Stimulated activated naive CD8-positive, alpha-beta T cell treated with anti-CD3 and anti-CD28 coated beads, Interleukin-15, amount 100 ng/mL, for 72 hours (primary cell): ENCODE measurements at places on chromosomes 7 and 10.
A peak's percentile ranks its signal among the peaks of the same experiment; 100 is the strongest.

DNA sequence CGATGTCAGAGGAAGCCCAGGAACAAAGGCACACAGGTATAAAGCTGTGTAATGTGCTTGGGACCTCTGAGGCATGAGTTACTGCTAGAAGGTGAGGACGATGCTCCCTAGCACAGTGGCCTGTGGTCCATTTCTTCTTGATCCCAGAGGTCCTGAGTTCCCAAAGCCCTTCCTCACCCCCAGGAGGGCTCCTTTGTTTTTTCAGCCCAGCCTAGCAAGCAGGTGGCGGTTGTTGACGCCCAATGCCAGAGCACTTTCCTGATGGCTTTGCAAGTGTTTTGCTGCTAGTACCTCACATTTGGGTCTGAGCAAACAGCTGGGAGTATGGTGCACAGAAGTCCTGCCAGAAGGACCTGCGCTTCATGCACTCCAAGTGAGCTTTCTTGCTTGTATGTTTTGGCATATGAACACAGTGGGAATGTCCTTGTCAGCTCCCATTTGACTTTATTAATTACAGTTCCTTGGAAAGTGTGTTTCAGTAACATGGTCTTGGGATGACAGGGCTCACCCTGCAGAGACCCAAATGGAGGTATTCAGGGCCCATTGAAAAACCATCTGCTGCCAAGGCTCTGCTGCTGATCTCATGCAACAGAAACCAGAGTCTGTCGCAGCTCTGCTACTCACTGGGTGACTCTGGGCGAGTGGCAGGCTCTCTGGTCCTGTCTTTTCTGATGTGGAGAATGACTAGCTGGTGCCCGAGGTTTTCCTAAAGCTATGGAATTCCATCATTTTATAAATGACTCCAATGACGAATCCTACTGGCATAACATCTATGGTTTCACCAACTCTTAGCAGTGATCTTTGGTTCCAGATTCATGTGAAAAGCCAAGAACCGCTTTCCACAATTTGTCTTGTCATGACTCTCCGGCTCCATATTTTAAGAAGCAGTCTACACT, 134.9 kb downstream of the ARID5B start:
- no peak for DNase-seq

DNA sequence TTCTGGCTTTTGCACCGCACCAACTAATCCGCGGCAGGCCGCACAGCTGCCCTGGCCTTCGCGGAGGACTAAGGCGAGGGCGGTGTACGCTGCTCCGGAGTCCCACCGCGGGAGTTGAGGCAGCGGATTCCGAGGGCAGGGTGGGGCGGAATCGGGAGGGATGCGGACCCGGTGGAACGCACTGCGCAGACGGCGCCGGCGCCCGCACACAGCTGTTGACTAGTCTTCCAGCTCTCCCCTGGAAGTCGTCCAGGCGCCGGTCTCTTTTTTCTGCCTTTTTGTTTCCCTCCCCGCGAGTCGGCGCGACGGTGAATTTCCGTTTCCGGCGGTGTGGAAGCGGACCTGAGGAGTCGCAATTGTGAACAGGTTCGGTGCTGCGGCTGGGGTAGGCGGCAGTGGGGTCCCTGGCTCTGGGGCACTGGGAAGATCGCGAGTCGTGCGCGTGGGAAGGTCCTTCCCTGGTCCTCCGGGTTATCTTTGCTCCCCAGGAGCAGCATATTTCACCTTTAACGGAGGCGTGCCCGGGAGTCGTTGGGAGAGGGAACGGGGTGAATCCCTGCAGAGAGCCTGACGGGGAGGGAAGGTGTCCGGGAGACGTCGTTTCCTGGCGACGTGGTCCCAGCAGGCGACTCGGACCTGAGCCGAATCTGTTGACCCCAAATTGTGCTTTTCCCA, at the start of gene ASAH2B:
ASAH2B (plus strand) TSS at position 319 of the 675 bp plus-strand sequence. CDS start 5,195 bp downstream, outside the sequence.
- DNase-seq: peak; percentile 76

- no peak for DNase-seq
Measured at GRCh38 chr10:61463035-61463909, 10.1 kb upstream of the TMEM26 start.

DNA sequence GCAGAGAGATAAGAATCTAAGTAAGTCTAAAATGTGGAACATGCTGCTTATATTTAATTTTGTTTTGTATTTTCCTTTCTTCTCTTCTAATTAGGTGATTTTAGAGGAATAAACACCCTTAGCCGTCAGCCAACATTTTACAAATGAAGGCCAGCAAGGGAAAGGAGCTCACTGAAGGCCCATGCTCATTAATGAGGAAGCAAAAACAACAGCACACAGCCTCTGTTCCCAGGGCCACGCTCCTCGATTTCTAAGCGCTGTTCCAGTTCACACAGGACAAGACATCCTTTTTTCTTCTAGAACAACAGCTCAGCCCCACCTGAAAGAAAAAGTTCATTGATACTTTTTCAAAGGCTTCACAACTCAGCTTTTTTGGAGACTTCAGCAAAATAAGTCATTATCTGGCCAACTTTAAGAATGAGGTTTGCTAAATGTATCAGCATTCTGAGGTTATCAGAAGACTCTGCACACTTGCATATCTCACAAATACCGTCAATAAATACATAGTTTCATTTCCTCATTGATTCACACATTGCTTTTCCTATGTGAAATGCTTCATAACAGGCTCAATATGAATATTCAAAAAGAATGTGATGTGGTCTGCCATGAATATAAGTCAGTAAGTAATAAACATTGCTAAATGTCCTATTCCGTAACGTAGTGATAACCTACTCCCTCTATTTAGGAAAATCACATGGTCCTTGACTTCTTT, 34.8 kb upstream of the SFMBT2 start:
- DNase-seq: no peak

GRCh38 chr10:12238821-12239220, 42.8 kb downstream of the CDC123 start:
- no peak for DNase-seq
